NCI-H2029 treated with DMSO at 0.1 percent for 48 hours (cell line): ENCODE measurements at places on chromosomes 7 and 10.

GRCh38 chr10:74063256-74063655 is 65.3 kb downstream of the VCL start:
- DNase-seq = no peak

GRCh38 chr7:36810489-36810888 is 86.2 kb upstream of the AOAH start:
- no peak for DNase-seq

- no peak for DNase-seq
These were observed 7.5 kb upstream of the ATP6V0E2 start for GRCh38 chr7:149866139-149866778.

DNA sequence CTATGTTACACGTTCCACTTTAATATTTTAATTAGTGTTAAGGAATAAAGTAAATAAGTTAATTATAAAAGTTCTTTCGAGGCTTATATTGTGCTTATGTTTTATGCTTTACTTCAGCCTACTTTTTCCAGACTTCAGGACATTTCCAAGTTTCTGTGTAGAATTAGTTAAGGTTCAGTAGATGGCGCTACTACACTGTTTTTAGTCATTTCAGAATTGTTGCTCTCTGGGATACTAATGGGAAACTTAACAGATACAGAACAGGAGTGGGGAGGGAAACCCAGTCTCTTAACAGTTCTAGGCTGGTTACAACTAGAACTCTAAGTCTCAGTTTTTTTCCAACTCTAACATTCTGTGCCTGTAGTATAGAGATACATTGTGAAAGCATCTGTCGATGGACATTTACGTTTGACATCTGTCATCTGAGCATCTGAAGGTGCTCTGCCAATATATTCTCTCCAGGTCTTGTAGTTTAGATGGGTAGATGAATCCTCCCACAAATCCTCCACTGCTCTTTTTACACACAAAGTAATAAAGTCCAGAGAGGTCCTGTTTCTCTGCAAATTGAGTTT is 56.8 kb upstream of the FAM171A1 start:
- DNase-seq = no peak

DNA sequence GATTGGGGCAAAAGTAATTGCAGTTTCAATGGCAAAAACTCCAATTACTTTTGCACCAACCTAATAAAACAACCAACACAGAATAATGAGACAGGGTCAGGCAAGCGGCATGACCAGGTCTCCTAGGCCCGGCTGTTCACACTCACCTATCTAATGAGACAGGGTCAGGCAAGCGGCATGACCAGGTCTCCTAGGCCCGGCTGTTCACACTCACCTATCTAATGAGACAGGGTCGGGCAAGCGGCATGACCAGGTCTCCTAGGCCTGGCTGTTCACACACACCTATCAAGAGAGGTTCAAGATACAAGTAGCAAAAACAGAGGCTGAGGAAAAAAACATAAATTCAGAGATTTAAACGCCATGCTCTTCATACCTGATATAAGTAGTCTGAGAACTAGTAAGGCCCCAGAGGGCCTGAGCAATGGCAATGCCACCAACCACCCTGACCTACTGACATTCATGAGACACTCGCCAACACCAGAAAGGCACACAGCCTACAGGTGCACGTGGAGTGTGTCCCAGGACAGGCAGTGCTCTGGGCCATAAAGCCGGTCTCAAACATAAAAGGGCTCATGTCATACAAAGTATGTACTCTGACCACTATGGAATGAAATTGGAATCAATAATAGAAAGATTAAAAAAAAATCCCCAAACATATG is 40.6 kb upstream of the NCAPG2 start:
- DNase-seq = no peak
